Activated CD4-positive, alpha-beta T cell treated with anti-CD3 and anti-CD28 coated beads for 24 hours (primary cell): ENCODE measurements at places on chromosomes 12 and 14.

DNA sequence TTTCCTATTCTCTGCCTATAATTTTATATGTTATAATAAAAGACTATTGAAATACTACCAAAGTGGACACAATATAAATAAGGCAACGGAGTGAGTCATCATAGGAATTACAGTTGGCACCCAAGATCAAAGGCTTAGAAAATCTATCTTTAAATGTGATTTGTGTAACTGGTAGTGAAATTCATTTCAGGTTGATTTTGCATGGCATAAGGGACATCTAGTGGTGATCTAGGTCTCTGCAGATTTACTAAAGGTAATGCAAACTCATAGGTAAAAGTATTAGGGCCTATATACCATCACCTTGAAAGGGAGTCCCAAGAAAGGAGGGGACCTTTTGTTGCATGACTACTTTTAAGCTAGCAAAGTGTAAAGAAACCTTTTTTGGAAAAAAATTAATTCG, 527.2 kb downstream of the NRXN3 start:
- no peak for DNase-seq

- no peak for DNase-seq
Observed at GRCh38 chr14:103131580-103131979, 8.3 kb downstream of the TNFAIP2 start.

GRCh38 chr12:39592295-39592694, 27.3 kb downstream of the ABCD2 start:
- no peak for DNase-seq

DNA sequence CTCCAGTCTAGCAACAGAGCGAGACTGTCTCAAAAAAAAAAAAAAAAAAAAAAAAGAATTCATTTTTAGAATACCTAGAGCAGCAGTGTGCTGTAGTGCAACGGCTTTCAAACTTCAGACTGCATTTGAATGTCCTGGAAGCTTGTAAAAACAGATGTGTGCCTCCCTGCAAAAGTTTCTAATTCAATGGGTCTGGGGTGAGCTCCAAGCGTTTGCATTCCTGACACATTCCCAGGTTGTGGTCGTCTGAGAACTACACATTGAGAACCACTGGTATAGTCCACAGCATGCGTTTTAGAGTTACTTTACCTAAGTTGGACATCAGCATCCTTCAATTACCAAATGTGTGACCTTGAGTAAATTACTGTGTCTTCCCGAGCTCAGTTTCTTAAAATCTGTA, 816.8 kb downstream of the NRXN3 start:
- no peak for DNase-seq

- no peak for DNase-seq
Observed at GRCh38 chr14:67018720-67019119, 170.5 kb upstream of the GARIN2 start.

DNA sequence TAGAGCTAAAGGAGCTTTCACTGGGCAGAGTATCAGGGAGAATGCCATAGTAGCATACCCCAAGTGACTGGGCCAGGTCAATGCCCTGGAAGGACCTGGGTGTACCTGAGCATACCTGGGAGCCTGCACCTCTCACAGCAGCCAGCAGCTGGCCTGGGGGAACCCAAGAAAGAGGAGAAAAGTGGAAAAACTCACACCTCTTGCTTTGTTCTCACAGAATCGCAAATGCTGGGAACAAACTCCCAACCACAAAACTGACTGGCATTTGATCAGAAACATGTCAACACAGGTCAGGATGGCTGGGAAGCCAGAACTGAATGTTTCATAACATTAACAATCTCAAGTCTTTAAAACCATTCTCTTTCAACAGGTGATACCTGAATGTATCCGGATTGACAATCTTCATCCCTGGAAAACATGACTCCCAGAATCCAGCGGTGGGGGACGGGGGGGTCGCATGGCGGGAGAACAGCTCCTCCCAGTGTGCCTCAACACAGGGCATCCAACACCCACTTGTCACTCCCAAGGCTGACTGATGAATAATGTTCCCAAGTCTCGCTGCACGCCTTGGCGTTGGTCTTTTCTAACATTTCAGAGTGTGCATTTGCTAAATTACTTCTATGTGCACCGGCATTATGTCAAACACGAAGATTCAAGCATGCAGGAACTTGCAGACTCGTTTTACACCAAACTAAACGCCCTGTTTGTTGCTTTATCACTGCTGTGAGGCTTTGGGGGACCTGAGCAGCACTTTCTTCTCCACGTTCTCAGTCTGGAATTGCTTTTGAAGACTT, 7.9 kb downstream of the FOXN3 start:
- DNase-seq = no peak
